ENCODE measurements at places on chromosomes 13 and 19.

DNA sequence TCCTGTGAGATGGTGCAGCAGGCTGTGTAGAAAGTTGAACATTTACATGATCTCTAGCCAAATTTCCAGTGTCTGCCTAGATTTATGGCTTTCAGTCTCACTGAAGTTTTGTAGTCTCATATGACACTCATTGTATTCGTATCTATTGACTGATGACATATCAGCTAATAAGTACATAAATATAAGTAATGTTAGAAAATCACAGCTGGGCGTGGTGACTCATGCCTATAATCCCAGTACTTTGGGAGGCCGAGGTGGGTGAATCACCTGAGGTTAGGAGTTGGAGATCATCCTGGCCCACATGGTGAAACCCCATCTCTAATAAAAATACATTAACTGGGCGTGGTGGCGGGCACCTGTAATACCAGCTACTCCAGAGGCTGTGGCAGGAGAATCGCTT lies 54.7 kb upstream of the HTR2A start:
- no peak for DNase-seq

- peak; percentile 35 for DNase-seq
These were observed 8.9 kb upstream of the MYO1F start for GRCh38 chr19:8585894-8586750.

- DNase-seq: no peak
These were observed 2.8 kb downstream of the TYROBP start for GRCh38 chr19:35905178-35905727.

DNA sequence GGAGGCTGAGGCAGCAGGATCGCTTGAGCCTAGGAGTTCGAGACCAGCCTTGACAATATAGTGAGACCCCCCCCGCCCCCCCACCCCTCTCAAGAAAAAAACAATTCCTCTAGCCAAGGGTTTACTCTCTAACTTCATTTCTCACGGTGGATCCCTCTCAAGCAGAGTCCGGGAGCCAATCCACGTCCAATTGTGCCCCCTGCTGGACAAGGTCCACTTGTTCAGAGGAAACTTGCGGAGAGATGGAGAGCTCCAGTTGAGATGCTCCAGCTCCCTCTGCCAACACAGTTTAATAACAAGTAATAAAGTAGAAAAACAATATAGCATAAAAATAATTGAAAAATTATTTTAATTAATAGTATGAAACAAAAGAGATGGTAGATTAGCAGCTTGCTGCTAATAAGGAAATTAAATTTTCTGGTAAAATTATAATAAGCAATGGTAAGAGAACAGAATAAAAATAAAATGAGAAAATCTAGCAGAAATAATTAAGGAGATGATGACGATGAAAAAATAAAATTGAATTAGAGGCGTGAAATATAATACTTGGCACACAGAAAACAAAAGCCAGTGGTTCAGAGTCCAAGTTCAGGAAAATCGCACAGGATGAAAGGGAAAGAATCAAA lies 14.5 kb upstream of the SIGLEC14 start:
- no peak for DNase-seq

DNA sequence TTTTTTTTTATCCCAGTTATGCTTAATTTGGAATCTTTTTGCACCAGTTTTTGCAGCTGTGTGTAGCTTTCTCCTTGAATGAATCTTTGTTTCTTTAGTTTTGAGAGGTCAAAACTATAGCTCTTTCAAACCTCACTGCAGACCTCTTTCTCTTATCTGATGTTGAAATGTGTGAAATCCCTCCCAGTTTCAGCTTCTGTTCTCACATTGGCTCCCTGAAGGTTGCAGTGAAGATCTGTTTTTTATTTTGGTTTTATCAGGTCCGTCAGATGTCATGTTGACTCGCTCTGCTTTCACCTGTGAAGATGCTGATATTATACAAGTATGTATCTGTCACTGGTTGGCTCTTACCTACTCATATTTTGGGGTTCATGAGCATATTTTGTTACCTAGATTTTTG lies 372.0 kb downstream of the RFC3 start:
- no peak for DNase-seq

- DNase-seq: no peak
These were observed 36.7 kb downstream of the MBNL2 start for GRCh38 chr13:97258801-97259200.

GRCh38 chr13:75416327-75417011 lies 65.5 kb downstream of the TBC1D4 start:
- no peak for DNase-seq

DNA sequence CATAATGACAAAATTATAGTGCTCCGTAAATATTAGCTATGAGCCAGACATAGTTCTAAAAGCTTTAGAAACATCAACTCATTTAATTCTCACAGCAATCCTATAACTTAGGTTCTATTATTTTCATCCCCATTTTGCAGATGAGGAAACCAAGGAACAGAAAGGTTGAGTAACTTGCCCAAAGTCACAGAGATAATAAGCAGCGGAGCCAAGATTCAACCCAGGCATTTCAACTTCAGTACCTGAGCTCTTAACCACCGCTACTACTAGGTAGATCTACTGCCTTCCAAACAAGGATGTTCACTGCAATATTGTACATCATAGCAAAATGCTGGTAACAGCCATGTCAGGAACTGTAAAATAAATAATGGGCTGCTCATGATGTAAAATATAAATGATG lies 39.9 kb downstream of the ELF1 start:
- DNase-seq: no peak

GRCh38 chr13:110242615-110243014 lies 64.3 kb downstream of the COL4A1 start:
- no peak for DNase-seq

GRCh38 chr19:21022996-21023395 lies 2.5 kb downstream of the ZNF430 start:
- DNase-seq: no peak

All from activated CD4-positive, alpha-beta T cell treated with anti-CD3 and anti-CD28 coated beads for 1 hour (primary cell).